Mucosa of descending colon (tissue), 3 donors: ENCODE measurements at places on chromosomes 1 and 21.

DNA sequence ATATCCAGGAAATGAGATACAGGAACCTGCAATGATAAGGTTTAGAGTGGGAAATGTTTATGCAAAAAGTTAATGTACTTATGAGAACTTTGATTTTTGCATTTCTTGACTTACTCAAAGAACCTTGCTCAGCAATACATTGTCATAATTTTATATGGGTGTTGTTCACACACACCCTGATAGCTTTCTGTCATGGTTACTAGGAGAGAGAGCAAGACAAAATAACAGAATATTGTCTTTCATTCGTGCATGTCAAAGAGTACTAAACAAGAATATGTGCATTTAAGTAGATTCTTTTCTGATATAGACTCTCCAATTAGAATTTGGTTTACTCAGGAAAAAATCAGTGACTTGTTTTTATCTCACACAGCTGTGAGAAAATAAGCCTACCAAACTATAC, 27.5 kb upstream of the KCNA3 start:
- DNase-seq, result no peak

GRCh38 chr1:175070818-175071217, 3.2 kb downstream of the TNN start:
- DNase-seq, result no peak

DNA sequence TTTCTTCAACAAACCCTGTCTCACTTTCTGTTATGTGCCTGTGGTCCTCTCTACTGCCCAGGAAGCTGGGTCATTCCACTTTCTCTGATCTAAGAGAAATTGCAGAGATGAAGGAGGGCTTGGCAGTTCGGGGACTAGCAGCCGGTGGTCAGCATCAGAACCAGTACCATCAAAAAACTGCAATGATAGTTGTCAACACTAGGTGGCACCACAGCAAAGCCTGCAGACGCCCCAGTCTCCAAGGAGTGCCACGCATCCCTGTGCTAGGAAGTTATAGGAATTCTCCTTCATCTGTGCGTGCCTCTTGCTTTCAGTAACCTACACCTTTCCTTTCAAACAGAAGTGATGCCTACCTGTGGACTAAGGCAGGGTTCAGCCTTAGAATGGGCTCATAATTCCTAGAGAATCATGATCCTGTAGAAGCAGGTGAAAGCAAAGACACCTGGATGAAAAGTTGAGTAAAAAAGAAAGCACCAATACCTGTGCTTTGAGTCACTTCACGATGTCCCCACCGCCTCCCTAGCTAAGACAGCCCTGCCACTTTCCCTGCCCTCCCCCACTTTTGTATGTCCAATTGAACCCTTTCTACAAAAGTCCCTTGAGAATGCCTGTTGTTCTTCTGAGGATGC, 129.2 kb downstream of the ADAMTS1 start:
- no peak for DNase-seq

DNA sequence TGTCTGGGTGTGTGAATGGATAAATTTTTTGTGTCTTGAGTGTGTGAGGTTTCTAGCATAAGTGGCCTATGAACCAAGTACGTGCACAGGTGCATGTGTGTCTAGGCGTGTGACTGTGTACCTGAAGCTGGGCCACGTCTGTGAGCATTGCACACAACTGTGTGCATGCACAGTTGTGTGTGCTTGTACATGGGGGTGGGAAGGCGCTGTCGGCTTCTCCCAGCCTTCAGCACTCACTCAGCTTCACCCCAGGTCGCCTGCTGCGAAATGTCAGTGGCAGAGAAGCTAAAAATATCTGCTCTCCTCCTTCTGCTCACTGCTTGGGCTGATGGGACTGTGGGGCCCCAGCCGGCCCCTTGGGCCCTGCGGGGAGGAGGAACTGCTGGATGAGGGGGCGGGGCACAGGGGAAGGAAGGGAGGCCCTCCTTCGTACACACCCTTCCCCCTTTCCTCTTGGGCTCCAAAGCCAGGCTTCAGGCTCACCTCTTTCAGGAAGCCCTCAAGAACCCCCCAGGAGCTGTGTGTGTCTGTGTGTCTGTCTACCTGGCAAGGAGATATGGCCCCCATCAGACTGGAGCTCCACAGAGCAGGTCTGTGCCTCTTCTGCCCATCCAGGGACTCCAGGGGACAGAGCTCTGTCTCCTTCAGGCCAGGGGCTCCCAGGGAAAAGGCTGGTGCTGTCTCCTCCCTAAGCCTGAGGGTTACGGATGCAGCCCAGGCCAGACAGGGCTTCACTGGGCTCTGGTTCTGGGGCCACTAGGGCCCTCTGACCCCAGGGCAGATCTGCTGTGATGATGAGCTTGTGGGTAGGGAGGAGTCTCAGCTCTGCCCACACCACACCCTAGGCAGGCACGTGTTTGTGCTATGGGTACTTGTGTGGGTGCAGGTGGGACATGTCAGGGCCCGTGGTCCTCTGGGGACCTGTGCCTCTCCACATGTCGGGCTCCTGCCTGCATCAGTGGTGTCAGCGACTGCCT, 35.6 kb upstream of the WASF2 start:
- DNase-seq, result peak; percentile 85
